Hematopoietic multipotent progenitor cell treated with erythropoietin and hydrocortisone succinate and interleukin-3 and kit ligand, for 15 days (in vitro differentiated cells): ENCODE measurements at places on chromosomes 7 and 10.

- no peak for DNase-seq
Observed at GRCh38 chr7:34184466-34184865, 279.1 kb downstream of the BMPER start.

DNA sequence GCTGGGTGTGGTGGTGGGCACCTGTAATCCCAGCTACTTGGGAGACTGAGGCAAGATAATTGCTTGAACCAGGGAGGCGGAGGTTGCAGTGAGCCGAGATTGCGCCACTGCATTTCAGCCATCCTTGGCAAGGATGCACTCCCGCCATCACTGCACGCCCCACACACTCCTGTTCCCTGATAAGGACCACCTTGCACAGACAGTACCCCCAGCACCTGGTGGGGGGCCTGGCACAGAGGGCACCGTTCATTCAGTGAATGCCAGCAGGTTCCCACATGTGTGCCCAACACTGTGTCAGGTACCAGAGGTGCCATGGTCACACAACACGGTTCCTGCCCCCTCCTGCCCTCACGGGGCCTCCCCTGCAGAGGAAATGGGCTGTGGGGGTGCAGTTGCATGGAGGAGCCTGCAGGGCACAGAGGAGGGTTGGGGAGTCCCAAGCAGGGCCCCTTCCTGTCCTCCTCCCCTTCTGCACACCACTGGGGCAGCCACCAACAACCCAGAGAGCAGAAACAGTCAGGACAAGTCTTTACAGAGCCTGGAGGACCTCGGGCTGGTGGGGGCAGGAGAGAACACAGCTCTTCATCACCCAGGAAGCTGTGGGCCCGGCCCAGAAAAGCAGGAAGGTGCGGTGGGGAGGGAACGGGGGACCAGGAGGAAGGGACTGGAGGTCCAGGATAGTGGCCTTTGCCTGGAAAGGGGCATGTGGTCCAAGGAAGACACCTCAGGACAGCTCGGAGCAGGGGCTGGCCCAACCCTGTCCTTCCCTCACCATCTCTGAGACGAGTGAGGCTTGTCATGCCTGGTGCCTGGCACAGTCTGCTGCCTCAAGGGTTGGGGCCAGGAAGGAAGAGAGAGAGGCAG lies 7.1 kb downstream of the CRYGN start:
- DNase-seq, result no peak

DNA sequence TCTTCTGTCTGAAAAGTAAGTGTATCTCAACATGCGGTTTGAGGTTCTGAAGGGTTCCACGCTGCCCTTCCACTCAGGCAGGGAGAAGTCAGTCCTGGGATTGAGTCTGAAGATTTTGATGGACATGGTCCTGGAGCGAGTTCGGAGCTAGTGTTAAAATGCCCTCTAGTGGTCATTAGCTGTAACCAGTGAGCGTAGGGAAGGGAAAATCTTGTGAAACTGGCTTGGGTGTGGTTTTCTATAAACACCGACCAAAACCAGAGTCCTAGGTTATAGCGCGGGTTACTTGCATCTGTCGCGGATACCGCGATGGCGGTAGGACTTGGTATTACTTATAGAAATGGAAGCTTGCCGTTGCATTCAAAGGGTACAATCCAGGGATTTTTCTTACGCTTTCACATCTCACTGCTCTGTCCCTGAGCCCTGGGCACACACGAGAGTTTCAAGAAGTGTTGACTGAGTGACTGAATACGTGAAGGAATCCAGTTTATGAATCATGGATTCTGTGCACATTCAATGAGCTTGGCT lies 348.2 kb upstream of the C7orf33 start:
- DNase-seq, result peak; percentile 20

DNA sequence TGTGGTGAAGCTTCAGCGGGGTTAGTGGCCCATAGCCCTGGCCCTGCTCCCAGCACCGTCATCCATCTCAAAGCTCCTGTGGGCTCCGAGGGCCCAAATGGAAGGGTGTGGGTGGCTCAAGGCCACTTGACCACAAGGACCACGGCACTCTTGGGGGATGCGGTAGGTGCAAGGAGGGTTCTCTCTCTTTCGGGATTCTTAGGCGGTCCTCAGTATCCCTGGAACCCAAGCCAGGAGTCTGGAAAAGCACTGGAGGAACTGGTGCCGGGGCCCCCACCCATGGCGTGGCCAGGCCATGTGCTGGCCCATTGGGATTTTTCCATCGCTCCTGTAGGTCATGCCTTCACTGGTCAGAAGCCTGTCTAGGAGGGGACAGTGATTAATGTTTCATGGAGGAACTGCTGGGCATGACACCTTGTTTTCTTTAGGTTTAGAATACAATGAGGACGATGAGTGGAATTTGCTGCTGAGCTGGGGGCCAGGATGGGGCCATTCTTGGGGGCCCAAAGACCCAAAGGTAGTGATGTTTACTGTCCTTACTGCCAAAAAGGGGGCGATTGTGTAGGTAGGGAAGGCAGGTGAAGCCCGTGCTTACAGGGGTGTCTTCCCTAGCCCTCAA lies 16.7 kb downstream of the AQP1 start:
- no peak for DNase-seq

GRCh38 chr10:91071786-91072185 lies 148.7 kb upstream of the PCGF5 start:
- no peak for DNase-seq

DNA sequence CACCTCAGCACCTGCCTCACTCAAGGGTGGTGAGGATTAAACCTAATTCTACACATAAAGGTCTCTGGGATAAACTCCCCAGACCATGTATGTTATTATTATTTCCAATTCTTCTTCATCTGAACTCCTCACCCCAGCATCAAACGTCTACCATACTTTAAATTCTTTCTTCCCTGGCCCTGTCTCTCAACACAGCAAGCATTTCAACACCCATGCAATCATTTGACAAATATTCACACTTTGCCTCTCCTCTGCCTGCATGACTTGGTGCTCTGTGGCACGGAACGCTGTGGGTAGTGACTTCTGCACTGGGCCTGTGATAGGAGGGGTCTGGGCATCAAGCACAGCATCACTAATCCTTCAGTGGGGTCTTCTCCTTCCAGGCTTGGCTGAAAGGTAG lies 490.8 kb downstream of the TNS3 start:
- no peak for DNase-seq

- DNase-seq, result no peak
Observed at GRCh38 chr7:94394437-94395140, at the start of gene COL1A2. Gene COL1A2, plus strand, starts transcription at chr7:94394895. Its CDS starts 137 bp downstream, at chr7:94395032.

DNA sequence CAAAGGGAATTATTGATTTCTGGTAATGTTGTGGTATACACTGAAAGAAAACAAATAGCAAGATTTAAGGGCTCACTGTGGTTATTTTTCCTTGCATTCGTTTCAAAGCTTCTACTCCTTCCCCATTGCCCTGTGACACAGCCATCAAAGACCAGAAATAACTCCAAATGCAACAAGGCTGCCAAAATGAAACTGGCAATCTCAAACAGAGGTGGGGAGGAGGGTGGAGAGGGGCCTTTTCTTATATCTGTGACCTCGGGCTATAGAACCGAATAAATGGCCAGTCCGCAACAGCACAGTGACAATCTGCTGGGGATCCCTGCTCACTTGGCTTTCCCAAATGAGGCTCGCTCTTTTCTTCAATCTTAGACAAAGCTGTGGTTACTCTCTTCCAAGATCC lies 17.4 kb upstream of the SPOCK2 start:
- DNase-seq, result no peak

GRCh38 chr7:124781907-124782734 lies 16.5 kb upstream of the GPR37 start:
- no peak for DNase-seq

- no peak for DNase-seq
Observed at GRCh38 chr7:95303013-95303905, 21.1 kb downstream of the PON1 start.

GRCh38 chr7:142873871-142874270 lies 11.7 kb downstream of the TRPV6 start:
- no peak for DNase-seq

- DNase-seq, result peak; percentile 23
Observed at GRCh38 chr7:100118388-100119071, 628 bp downstream of the TAF6 start.

- no peak for DNase-seq
Observed at GRCh38 chr7:66464059-66464458, 164.6 kb upstream of the KCTD7 start.

DNA sequence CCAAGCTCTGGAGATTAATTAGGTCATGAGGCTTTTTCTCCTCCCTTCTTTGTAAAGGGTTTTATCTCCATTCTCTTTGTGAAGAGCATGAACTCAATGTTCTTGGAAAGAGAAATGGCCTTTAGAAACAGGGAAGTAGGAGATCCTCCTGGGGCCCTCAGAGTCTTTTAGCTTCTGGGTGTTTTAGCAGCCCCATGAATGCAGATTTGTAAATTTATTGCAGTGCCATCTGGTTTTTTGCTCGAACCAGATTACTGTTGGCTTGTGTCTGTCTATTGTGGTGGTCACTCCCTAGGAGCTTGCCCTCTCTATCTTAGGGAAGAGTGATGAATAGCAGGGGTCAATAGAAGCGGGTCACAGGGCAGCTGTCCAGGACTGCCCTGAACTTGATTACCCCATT lies 110.6 kb downstream of the BTRC start:
- no peak for DNase-seq

- DNase-seq, result no peak
Observed at GRCh38 chr10:75015442-75015841, 96.0 kb upstream of the SAMD8 start.

- no peak for DNase-seq
Observed at GRCh38 chr10:109783286-109783685, 140.0 kb downstream of the XPNPEP1 start.

DNA sequence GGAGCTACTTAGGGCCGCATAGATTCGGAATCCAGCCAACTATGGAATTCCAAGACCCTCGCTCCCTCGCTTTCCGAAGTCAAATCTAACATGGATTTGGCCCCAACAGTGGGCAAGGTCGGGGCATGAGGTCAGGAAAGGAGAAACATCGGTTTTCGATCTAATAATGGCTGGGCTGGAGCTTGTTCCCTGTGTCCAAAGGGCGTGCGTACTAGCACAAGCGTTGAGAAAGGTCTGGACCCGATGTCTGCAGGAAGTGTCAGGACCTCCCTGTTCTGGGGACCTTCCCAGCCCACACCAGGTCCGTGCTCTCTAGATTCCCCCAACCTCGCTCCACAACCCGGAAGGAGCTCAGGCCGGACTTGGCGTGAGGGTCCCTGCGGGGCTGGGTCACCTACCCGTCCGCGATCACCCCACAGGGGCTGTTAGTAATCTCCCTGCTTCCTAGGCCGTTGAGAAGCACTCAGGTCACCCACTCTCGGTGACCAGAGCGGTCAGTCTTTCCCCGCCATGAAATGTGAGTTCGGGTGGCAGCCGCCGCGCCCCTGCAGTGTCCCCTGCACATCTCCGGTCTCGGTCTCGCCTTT lies 4.8 kb downstream of the FEZF1 start:
- DNase-seq, result no peak

DNA sequence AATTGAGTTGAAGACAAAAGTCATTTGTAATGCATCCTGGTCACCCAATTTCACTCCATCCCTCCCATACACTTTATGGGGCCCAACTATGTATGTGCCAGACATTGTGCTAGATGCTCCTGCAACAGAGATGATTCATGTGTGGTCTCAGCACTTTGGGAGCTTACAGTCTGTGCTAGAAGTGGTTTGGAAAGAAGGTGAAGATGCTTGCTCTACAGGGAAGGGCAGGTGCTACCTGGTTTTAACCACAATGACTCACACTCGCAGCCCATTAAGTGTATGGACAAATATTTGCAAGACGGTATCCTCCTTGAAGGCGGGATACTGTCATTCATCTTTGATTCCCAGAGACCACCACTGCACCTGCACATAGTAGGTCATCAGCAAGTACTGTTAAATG lies 257.6 kb downstream of the OTUD1 start:
- DNase-seq, result no peak

DNA sequence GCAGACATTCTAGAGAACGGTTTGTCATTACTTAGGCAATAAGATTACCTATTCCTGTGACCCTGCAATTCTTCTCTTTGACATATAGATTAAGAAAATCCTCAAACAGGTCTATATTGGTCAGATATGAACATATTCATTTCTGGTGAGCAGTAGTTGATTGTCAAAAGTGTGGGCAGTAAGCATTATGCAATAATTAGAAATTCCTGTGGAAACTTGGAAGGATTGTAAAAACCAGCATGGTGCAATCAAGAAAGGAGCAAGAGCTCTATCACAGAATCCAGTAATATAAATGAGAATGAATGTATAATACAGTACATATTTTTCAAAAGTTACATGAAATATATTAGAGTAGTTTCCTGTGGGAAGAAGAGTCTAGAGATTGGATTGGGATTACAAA lies 406.5 kb downstream of the SUGCT start:
- no peak for DNase-seq

- DNase-seq, result no peak
Observed at GRCh38 chr10:4885162-4885561, 59.2 kb downstream of the AKR1E2 start.

DNA sequence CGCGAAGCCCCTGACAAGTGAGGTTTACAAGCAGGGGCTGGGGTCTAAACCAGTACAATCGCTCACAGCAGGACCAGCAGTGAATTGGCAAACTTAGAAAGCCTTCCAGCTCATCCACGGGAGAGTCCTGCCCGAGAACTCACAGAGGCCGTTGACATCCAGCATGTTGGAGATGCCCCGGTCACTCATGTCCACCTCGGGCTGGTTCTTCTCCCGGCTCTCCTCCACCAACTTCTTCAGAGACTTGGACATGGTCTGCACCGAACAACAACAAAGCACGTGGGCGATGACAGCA lies 447 bp downstream of the RSU1 start:
- no peak for DNase-seq

- DNase-seq, result no peak
Observed at GRCh38 chr7:2326951-2327350, 12.7 kb upstream of the SNX8 start.

- no peak for DNase-seq
Observed at GRCh38 chr10:89120931-89121763, 86.0 kb downstream of the CH25H start.

DNA sequence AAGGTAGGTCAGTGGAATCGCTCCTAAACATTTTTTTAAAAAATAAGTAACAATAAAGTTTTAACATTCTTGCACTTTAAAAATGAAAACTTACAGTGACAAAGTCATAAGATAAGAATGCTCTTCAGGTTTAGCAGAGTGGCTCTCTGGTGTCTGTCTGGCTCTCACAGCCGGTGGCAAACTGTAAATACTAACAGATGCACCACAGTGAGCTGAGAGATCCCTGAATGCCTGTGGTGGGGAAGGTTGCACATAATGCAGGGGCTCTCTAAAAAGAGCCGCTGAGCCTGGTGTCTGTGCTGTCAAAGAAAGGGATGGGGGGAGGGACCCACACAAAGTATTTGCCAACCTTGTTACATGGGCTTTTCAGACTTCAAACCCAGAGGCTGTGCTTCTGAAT lies 498.3 kb downstream of the CCSER2 start:
- DNase-seq, result no peak
